ENCODE measurements at places on chromosomes 4 and X.

GRCh38 chrX:154727418-154727817 is 23.5 kb downstream of the GAB3 start:
- DNase-seq: no peak

DNA sequence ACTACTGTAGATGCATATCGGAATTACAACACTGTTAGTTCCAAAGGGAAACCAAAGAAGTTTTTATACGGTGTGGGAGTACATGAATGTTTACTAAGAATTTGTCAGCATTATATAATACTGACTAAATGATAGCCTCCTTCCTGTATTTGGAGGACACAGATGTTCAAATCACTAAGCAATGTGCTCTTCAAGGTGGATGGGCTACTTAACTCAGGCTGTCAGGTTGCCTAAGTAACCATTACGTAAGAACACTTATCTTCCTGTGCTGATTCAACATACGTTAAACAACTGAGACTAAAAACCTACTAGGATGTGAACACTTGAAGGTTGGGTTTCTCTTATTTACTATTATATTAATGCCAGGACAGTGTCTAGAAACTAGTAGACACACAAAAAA is 81.9 kb upstream of the HPGD start:
- no peak for DNase-seq

DNA sequence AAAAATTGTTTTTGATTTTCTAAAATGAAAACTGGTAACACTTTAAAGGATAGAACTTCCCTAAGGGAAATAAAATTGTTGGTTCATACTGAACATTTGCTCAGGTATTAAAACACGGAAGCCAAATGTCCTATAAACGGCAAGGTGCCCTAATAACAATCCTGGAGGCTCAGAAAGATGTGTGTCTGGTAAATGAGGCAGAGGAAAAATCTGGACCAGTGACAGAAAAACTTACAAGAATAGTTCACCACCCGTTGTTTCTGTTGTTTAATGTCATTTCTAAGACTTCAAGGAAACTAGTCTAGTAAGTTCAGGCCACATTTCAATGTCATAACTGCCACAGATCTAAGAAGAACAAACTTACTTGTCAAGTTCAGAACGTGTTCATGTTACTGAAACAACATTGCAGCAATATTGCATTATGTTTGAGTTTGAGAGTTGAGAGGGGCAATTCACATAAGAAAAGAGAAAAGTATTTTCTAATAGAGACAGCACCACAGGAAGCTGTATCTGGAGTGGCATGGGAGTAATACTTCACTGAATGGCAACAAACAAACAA is 476.6 kb downstream of the GRXCR1 start:
- DNase-seq: no peak

- no peak for DNase-seq
These were observed 53.8 kb downstream of the TNIP2 start for GRCh38 chr4:2702361-2702760.

DNA sequence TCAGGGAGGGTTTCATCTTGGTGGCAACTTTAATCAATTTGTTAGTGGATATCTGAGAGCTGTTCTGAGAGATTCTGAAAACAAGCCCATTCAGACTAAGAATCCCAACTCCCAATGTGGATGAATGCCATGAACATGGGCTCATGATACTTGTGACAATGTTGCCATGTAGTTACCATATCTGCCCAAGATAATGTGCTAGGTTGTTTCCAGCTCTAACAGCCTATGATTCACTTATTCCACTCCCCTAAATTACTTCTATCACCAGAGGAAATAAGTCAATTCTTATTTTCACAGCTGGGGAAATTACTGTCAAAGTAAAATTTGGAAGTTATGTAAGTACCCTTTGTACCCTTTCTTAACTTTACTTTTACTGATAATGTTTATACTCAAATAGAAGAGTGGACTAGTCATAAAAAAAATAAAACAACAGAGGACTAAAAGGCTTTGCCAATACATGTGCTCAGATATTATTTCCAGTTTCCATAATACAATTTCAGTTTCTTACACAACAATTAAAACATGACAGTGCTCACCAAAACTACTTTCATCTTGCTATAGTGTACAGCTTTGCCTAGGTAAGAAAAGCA is 1101.7 kb upstream of the INTU start:
- DNase-seq: no peak

- peak; percentile 38 for DNase-seq
These were observed 9.8 kb upstream of the ANXA5 start for GRCh38 chr4:121706595-121707021.

DNA sequence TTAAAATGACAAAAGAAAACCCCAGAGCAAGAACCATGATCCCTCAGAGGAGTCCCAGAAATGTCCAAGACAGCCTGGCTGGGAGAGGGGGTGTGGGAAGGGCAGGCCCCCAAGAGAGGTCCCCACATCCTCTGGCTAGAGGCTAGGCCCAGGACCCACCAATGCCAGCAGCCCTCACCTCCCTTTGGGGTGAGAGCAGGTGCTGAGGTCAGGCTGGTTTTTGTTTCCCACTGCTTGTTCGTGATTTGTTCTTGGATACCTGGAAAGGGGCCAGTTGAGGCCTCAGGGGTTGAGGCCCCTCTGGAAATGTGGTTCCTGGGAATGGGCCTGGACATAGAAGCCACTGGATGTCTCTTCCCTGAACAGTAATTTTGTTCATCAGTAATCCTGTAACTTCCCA is 2.3 kb upstream of the GRSF1 start:
- DNase-seq: no peak

- DNase-seq: no peak
These were observed 10.1 kb downstream of the SCARB2 start for GRCh38 chr4:76203541-76203940.

DNA sequence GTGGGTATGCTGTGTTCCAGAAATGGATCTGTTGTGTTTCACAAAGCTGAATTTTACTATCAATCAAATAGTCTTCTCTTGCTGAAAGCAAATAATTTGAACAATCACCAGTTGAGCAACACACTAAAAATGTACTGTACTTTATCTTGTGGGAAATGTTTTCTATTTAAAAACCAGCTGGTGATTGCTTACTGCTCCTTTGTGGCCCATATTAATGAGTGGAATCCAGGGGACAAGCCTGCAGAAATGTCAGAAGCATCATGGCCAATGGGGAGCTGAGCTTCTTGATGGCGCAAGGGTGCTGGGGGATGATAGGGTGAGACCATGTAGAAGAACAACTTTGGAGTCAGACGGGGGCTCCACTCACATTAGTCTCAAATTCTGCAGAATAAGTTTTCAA is 346.2 kb downstream of the ARHGAP10 start:
- no peak for DNase-seq

Data from activated T-helper 9 cell treated with anti-CD3 and anti-CD28 coated beads, Interleukin-2, amount 50 U/mL, for 16 hours (primary cell).